CD8-positive, alpha-beta T cell (primary cell): ENCODE measurements at places on chromosomes 11 and 22.

- no peak for DNase-seq
Measured at GRCh38 chr11:15757048-15757698, 599.2 kb downstream of the SOX6 start.

GRCh38 chr11:5004424-5005274, 10.0 kb downstream of the OR51L1 start:
- DNase-seq, result no peak

- no peak for DNase-seq
Measured at GRCh38 chr11:27166130-27166529, 125.5 kb downstream of the BBOX1 start.

- no peak for DNase-seq
Measured at GRCh38 chr11:35736952-35737351, 74.4 kb downstream of the TRIM44 start.

- no peak for DNase-seq
Measured at GRCh38 chr11:45021692-45022141, 71.0 kb upstream of the TP53I11 start.

DNA sequence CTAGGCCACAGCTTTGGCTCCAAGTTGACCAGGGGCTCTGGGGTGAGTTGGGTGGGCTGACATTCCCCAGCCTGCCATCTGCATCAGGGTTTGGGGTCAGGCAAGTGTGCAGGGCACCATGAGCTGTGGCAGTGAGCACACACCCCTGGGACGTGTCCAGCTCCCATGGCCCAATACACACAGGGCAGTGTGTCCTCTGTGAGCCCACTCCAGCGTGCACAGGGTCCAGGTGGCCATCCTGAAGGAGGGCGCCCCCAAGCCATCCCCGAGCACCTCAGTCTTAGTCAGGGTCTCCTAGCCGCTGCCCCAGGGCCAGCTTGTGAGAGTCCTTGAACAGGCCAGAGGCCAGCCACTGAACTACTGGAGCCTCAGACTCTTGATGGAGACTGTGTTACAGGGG, 1.2 kb upstream of the FGF3 start:
- DNase-seq, result no peak

GRCh38 chr22:45552580-45553350, 50.1 kb downstream of the FBLN1 start:
- no peak for DNase-seq

- DNase-seq, result no peak
Measured at GRCh38 chr22:17077255-17077654, 7.5 kb upstream of the IL17RA start.

DNA sequence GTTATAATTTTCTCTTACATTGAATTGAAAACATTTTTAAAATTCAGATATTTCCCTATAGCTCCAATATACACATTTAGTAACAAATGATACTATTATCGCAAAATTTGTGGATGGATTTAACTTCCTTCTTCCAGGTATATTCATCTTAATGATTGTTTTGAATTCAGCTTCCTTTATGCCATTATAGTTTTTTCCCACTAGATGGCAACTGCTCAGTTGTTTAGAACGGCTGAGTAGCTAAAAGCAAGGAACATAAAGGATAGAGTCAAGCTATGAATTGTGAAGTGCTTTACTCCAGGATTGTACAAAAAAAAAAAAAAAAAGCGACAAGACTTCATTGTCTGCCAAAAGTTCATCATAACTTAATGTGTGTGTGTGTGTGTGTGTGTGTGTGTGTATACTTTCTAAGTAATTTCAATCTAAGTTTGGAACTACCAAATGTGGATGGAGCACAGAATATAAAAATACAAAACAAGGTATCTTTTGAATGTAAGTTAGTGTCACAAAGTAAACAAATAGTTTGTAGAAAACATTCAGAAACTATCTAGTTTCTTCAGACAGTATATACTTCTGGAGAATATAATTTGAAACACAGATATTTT, 846.4 kb downstream of the DLG2 start:
- DNase-seq, result no peak

DNA sequence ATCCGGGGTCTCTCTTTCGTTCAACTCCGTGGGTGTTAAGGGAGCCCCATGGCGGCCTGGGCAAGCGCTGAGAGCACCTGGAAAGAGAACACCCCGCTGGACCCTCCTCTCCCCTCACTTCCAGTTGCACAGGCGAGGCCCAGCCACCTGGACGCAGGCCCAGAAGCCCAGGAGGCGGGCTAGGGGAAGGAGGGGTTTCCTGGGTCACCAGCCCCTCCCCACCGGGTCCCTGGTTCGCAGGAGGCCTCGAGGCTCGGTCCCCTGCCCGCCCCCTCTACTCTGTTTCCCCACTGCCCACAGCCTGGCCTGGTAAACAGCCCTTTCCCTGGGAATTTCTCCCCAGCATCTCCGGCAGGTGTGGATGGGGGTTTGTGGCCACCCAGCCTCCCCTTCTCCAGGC, 8.5 kb upstream of the NFAM1 start:
- DNase-seq, result no peak

DNA sequence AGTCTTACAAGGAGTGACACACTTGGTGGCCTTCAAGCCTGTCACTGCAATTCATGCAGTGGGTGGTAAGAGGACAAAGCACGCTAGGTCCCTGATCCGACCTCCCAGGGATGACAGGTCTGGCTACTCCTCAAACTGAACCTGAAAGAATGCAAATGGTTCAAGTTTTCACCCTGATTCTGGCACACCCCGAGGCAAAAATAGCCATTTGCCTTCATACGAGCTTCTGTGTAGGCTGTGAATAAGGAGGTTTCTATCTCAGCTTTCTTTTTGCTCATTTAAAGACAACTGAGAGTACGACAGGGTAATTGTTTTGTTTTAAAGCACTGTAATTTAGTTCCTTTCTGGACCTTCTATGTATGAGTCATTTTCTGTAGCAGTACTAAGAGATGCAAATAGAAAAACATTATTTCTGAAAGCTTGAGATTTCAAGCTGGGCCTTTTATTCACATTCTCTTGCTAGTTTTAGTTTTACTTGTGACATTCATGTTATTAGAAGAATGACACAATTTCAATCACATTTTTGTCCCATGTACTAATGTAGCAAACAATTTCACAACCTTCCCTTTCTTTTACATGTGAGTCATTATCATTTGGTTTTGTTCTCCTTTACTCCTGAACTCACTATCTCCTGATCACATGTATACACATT, 56.6 kb upstream of the FDX1 start:
- no peak for DNase-seq

DNA sequence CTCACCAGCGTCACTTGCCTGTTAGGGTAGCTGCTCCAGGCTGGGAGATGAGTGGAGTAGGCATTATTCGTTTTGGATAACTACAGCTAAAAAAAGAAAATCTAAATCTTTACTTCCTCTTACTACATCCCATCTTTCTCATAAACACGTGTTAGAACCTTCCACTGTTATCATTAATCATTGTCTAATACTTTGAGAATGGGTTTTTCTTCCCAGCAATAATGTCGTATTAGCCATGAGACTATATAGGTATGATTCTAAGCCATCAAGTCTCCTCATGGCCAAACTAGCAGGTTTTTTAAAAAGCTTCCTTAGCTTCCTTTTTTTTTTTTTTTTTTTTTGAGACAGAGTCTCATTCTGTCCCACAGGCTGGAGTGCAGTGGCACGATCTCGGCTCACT, 3.9 kb upstream of the TEF start:
- DNase-seq, result no peak

DNA sequence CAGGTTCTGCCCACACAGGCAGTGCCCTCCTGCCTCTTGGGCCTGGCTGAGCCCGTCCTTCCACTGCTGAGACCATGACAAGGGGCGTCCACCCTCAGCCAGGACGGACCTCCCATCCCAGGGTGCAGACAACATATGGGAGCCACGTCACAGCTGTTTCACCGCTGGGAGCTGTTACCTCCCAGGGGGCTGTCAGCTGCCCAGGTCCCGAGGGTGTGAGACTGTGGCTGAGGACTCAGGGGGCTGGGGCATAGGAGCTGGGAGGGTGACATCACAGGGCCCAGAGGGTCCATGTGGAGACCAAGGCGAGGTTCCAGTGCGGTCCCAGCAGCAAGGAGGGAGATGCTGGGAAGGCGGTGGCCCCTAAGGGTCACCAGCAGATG, 17.9 kb upstream of the CTSD start:
- no peak for DNase-seq

GRCh38 chr11:116310698-116311097, 462.1 kb downstream of the BUD13 start:
- no peak for DNase-seq

- no peak for DNase-seq
Measured at GRCh38 chr11:126400019-126400418, 44.5 kb downstream of the ST3GAL4 start.

- no peak for DNase-seq
Measured at GRCh38 chr11:134612140-134613030, 200.3 kb upstream of the B3GAT1 start.

DNA sequence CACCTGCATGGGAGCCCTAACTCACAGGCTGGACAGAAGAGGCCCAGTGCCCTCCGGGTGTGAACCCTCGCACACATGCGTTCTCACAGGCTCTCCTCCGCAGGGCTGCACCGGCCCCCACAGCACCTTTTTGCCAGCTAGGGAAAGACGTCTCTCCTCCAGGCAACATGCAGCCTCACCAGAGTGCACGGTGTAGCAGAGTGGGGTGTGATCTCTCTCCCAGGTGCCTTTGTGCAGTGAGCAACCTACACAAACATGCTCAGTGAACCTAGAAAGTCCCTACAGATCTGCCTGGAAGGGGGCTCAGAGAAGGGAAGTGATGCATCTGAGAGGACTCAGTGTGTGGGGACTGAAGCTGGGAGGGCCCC, 3.7 kb upstream of the CARNS1 start:
- no peak for DNase-seq

GRCh38 chr22:38841211-38841610, 2.6 kb downstream of the NPTXR start:
- no peak for DNase-seq

DNA sequence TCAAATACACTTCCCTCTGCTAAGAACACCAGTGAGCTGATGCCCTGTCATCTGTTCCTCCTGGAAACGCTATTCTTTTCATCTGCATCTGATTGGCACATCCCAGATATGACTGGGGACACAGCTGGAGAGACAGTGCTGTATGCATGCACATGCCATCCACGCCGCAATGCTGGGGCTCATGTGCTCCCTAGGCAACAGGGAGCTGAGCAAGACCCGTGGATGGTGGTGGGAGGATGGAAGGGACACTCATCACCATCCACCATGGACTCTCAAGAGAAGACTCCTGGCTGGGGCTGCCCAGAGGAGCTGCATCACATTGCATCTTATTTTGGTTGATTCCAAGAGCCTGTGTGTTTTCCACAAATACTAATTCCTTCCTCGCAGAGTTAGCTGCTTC, 534.9 kb downstream of the OPCML start:
- DNase-seq, result no peak

- no peak for DNase-seq
Measured at GRCh38 chr11:120073196-120073595, 64.7 kb downstream of the TRIM29 start.

DNA sequence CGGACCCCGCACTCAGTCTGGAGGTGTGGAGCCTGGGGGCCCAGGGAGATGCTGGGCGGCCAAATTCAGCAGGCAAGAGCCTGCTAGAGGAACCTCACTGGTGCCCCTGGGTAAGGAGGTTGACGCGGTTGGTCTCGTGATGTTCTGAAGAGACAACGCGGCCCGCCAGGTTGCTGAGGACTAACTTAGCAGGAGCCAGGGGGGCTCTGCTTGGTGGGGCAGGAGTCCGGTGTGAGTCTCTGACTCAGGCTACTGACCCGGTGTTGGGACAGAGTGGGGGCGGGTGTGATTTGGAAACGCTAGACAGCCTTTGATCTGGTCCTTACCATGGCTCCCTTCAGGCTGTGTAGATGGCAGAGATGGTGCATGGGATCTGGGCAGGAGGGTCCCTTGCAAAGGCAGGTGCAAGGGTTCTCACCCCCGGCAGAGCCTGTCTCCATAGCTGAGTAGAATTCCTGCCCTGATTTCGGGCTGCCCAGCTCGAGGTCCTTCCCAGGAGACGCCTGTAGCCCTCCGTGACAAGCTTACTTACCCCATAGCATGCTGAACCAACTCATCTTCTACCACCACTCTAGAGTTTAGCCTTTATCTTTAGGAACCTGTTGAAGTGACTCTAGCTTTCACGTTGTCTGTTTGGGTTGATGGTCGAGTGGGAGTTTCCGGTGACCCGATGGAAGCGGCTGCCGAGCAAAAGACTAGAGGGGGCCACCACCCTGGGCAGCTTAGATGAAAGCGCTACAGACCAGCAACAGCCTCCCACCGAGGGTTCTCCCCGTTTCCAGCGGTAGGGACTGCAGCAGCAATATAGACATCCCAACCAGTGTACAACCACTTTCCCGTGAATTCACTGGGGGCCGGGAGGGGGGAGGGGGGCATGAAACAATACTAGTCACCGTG, 38.4 kb downstream of the KCNC1 start:
- DNase-seq, result no peak

DNA sequence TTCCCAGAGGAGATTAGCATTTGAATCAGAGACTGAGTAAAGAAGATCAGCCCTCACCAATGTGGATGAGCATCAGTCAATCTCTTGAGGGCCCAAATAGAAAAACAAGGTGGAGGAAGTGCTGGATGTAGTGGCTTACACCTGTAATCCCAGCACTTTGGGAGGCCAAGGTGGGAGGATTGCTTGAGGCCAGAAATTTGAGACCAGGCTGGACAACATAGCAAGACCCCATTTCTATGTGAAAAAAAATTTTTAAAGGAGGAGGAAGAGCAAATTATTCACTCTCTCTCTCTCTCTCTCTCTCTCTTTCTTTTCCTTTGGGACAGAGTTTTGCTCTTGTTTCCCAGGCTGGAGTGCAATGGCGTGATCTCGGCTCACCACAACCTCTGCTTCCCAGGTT, 18.1 kb upstream of the CAPRIN1 start:
- no peak for DNase-seq

- DNase-seq, result no peak
Measured at GRCh38 chr11:31761636-31762035, 49.5 kb downstream of the PAX6 start.

DNA sequence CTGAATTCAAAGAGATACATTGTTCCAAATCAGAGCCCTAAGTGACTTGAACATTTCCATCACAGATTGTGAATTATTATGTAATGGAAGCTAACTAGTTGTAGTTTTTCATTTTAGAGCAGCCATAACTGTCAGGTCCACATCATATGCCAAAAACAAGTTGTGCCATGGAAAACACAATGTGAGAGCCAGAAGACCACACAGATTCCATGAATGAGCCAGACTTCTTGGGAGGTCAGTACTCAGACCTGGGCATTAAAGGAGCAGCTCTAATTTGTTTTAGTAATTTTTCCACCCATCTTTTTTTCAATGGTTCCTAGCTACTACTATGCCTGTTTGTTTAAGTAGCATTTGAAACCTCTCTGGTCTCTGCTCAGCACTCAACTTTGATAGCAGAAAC, 279.4 kb downstream of the FAT3 start:
- DNase-seq, result no peak
